ENCODE measurements at places on chromosomes 12 and 14. TPM values are rescaled to one million over a fixed set of nuclear protein-coding genes. Genes with fewer than 3 reads are reported as not detected.

DNA sequence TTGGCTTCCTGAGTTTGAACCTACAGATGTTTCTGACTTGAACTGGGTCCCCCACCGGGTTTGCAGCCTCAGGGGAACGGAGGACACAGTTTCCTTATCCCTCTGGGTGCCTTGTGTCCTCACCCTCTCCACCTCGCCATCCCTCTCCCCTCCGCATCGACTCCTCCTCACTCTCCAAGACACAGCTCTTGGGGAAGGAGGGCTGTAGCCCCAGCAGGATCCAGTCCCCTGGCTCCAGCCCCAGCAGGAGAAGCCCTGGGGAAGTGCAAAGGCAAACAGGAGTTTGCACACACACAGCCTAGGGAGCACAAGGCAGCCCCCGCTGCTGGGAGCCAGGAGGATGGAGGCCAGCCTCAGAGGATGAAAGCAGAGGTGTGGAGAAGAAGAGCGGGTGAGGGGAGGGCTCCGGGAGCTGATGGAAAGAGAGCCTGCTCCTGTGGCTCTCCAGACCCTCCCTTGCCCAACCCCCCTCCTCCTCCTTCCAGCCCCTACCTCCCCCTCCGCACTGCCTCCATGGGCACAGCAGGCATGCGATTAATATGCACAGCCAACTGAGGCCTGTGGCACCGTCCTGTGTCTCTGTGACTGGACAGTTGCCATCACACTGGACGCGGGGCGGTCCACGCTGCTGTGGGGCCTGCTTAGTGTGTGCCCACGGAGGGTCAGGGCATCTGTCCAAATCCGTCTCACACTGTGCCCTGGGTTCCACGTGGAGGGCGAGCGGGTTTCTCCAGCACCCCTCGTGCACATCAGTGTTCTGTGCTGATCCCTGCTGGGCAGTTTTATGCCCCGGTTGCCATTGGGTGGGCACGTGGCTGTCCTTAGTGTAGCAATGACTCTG is 193.7 kb upstream of the DIO3 start:
- H3K4me3 ChIP-seq, result no peak overlapping the region
- H3K36me3 ChIP-seq, result no peaks in the 10 kb centered on the region
- peaks cover 4% of the 10 kb centered on the region for H3K4me1 ChIP-seq

DNA sequence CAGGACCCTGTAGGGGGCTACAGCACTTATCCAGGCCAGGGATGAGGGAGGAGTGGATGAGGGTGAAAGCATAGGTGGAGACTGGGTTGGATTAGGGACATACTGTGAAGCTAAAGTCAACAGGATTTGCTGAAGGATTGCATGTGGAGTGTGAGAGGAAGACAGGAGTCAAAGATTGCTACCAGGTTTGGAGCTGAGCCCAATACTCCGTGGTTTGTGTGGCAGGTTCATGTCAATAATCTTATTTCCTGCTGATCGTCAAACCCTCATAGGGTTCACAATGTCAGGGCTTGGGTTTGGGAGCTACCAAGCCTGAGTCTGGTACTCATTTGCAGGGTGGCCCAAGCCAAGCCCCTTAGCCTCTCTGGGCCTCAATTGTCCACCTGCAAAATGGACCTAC is 77.1 kb upstream of the PLXNC1 start:
- no peaks in the 10 kb centered on the region for H3K4me1 ChIP-seq
- DNase-seq, result no peak
- no peak overlapping the region for H3K4me3 ChIP-seq
- H3K36me3 ChIP-seq, result no peaks in the 10 kb centered on the region
- H3K27me3 ChIP-seq, result no peaks in the 10 kb centered on the region

Gene PEBP1
- total RNA-seq, result 458 TPM

Gene B4GALNT3
- 20.3 TPM for total RNA-seq

DNA sequence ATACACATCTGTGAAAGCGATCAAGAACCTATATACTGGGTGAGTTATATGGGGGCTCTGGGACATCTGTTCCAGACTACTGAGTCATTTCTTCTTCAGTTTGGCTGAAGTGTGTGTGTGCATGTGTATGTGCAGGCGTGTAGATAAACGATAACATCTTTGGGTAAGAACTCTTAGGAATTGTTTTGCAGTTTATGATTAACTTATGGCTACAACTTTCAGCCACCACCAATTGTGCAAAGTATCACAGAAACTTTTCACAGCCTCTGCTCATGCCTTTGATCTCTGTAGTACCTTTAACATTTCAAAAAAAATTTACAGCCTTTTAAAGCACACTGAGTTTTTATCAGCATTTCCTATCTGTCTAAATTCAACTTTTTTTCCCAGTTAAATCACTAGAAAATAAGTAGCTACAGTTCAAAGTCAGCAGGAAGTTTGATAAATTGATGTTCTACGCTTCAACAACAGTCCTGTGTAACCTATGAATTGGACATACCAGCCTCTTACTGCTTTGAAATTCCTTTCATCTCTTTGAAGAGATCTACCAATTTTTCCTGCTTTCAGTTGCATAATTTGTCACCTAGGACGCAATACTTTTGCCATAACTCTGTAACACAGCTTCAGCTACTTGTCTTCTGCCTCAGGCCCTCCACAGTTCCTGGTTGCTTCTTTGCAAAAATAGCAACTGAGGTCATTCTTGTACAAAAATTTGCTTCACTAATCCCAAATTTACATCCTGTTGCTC is 43.0 kb downstream of the PPM1H start:
- H3K27ac ChIP-seq, result no peak overlapping the region
- no peaks in the 10 kb centered on the region for H3K36me3 ChIP-seq
- H3K4me3 ChIP-seq, result no peak overlapping the region
- no peak for DNase-seq
- H3K4me1 ChIP-seq, result no peaks in the 10 kb centered on the region
- H3K27me3 ChIP-seq, result no peaks in the 10 kb centered on the region

Gene KCNA5
- total RNA-seq, result 0.11 TPM

DNA sequence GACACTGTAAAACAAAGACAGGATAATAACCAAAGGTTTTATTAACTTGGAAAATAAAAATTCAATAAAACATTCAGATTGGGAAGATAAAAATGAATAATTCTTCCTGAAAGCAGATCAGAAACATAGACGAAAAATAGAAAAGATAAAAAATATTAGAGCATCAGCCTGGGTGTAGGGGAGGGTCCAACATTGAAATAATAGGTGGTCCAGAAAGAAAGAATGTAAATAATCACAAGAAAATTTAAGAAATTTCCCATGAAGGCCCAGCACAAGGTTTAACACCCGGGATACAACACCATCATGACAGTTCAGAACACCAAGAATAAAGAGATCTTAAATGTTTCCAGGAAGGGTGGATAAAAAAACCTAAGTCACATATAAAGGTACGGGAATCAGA is 31.1 kb upstream of the DICER1 start:
- H3K27ac ChIP-seq, result no peak overlapping the region
- no peaks in the 10 kb centered on the region for H3K36me3 ChIP-seq
- H3K4me3 ChIP-seq, result no peak overlapping the region
- no peaks in the 10 kb centered on the region for H3K27me3 ChIP-seq
- no peaks in the 10 kb centered on the region for H3K4me1 ChIP-seq
- no peak for DNase-seq

Gene OR10AD1
- total RNA-seq, result not detected

DNA sequence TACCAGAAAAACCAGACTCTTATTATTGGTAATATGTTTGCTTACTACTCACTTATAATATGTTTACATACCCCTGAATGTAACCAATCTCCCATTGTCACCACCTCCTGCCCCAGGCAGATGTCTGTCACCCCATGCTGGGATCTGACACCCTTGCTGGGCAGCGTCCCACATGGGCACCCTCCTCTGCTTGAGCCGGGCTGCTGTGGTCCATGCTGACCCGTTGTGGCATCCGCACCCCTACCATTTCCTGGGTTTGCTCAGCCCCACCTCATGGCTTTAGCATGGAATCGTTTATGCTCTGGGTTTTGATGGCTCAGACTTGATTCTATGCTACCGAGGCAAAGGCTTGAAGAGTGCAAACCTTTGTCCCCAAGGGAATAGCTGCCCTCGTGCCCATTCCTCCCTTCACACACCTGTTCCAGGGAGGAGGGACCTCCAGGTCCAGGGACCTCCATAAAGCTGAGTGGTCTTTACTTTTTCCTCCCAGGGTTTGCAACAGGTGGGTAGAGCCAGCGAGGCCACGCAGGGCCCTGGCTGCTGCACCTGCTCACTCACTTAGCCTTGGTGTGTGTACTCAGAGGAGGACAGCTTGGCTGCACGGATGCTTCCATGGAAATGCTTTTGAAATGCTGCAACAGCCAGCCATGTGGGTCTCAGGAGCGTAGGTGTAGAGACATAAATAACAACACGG is 68.7 kb downstream of the PRMT8 start:
- no peak overlapping the region for H3K27ac ChIP-seq
- no peaks in the 10 kb centered on the region for H3K27me3 ChIP-seq
- no peaks in the 10 kb centered on the region for H3K36me3 ChIP-seq
- no peak overlapping the region for H3K4me3 ChIP-seq

DNA sequence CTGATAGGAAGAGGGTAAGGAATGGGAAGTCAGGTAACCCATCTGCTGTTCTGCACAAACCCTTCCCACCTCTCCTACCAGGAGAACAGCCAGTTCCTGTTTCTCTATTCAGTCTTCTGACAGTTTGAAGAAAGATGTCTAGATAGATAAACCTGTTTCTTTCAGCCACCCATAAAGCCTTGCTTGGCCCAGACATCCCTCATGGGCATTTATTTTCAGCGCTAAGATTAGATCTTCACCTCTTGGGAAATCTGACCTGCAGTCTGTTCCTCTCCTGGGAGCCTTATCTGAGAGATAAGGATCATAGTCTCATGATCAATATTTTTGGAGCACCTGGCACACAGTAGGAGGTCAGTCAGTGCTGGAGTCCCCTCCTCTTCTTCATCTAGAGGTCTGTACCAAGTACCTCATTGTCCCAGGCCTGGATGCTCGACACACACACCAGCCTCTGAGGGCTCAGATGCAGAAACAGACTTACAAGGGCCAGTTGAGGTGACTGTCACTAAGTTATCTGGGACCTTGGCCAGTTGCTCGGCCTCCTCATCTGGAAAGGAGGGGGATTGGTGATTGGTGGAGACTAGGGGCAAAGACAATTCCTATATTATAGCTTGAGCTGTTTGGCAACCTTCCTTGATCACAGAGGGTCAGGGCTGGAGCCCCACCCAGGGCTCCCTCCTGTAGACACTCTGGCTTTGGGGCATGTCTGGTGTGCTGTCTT is 18.2 kb downstream of the ACVRL1 start:
- peaks cover 2% of the 10 kb centered on the region for H3K27me3 ChIP-seq
- H3K4me3 ChIP-seq, result no peak overlapping the region
- DNase-seq, result no peak
- H3K4me1 ChIP-seq, result peaks cover 6% of the 10 kb centered on the region
- no peaks in the 10 kb centered on the region for H3K36me3 ChIP-seq

Gene SOAT2
- not detected for total RNA-seq

Gene SMCO2
- 0.80 TPM for total RNA-seq

GRCh38 chr14:25095736-25096437 is 45.9 kb upstream of the STXBP6 start:
- no peak overlapping the region for H3K27ac ChIP-seq
- H3K36me3 ChIP-seq, result no peaks in the 10 kb centered on the region
- no peaks in the 10 kb centered on the region for H3K27me3 ChIP-seq
- no peak overlapping the region for H3K4me3 ChIP-seq
- H3K4me1 ChIP-seq, result no peaks in the 10 kb centered on the region

- no peak overlapping the region for H3K27ac ChIP-seq
- no peaks in the 10 kb centered on the region for H3K36me3 ChIP-seq
- H3K4me1 ChIP-seq, result no peaks in the 10 kb centered on the region
- peaks cover 4% of the 10 kb centered on the region for H3K27me3 ChIP-seq
Observed at GRCh38 chr14:101466456-101467180, 94.7 kb upstream of the DIO3 start.

Gene KRT82
- not detected for total RNA-seq

DNA sequence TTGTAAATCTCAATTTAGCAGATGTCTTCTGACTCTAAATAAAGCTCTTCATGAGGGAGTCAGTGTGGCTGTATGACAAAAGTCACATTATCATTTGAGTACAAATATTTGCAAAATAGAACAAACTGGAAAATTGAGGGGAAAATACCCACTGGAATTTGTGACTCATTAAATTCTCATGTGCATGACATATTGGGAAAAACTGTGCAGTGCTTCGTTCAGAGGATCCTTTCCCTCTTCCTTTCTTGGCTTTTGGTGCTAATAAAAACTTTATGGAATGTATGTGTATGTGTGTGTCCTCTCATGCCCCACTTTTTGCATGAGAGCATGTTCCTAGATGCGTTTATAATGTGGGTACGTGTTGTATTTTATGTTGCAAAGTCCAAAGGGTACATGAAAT is 267.8 kb downstream of the KTN1 start:
- no peak overlapping the region for H3K4me3 ChIP-seq
- DNase-seq, result no peak
- H3K36me3 ChIP-seq, result no peaks in the 10 kb centered on the region
- H3K4me1 ChIP-seq, result no peaks in the 10 kb centered on the region

Gene ADGRD1
- total RNA-seq, result 1.3 TPM

DNA sequence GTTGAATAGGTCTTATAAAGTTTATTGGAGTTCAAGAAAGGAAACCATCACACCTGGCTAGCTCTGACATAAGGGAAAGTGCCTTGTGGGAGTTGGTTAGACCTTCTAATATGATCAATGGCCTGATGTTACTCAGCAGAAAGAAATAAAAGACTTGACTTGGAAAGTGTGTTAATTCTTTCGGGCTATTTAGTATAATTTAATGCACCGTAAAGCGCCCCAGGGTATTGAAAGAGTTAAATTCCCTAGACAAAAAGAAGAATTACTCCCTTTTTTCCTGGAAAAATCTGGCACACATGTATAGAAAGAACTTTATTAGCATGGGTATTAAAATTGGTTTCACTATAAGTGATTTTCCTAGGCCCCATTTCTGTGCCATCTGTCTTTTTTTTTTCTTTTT is 1125.7 kb upstream of the FLRT2 start:
- H3K27ac ChIP-seq, result peak overlapping the region; percentile 21
- no peak for DNase-seq
- no peaks in the 10 kb centered on the region for H3K27me3 ChIP-seq
- H3K4me1 ChIP-seq, result peaks cover 3% of the 10 kb centered on the region
- no peak overlapping the region for H3K4me3 ChIP-seq

- no peaks in the 10 kb centered on the region for H3K27me3 ChIP-seq
- H3K27ac ChIP-seq, result no peak overlapping the region
- DNase-seq, result no peak
- H3K4me3 ChIP-seq, result no peak overlapping the region
- H3K36me3 ChIP-seq, result no peaks in the 10 kb centered on the region
Observed at GRCh38 chr14:67444395-67444794, 32.4 kb upstream of the PLEK2 start.

DNA sequence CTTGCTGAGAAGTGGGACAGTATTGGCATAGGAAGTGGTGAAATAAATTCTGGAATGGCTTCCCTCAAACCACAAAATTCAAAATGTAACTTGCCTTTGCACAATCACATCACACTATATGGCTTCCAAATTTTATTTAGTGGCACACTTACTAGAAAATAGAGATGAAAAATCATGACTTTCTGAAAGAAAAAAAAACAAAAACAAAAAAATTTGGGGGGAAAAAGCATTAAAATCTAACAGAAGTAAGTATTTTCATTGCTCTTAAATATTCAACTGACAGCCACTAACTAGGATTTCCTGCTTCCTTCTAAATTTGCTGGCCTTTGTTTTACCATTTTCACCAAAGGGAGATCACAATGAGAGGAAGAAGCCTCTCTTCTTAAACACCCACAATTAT is 23.0 kb downstream of the ATF7 start:
- DNase-seq, result no peak
- no peaks in the 10 kb centered on the region for H3K27me3 ChIP-seq
- no peaks in the 10 kb centered on the region for H3K36me3 ChIP-seq
- H3K4me1 ChIP-seq, result 0 out of 2 replicates have a peak, but pooled peaks cover 2% of the 10 kb centered on the region

GRCh38 chr14:61358554-61359226 is 37.3 kb downstream of the PRKCH start:
- DNase-seq, result no peak
- peaks cover 2% of the 10 kb centered on the region for H3K4me1 ChIP-seq
- H3K27me3 ChIP-seq, result no peaks in the 10 kb centered on the region
- H3K36me3 ChIP-seq, result no peaks in the 10 kb centered on the region
- H3K4me3 ChIP-seq, result no peak overlapping the region
